Memory B cell (primary cell): ENCODE measurements at places on chromosomes 11 and 22.

- peaks cover 4% of the 10 kb centered on the region for H3K4me1 ChIP-seq
- no peak overlapping the region for H3K4me3 ChIP-seq
- H3K27me3 ChIP-seq = peaks cover 2% of the 10 kb centered on the region
- no peak for DNase-seq
These were observed 30.7 kb downstream of the CLTCL1 start for GRCh38 chr22:19260804-19261203.

GRCh38 chr11:36103933-36104530 lies 160.2 kb downstream of the LDLRAD3 start:
- DNase-seq = no peak
- H3K27ac ChIP-seq = no peak overlapping the region
- H3K36me3 ChIP-seq = no peaks in the 10 kb centered on the region
- no peaks in the 10 kb centered on the region for H3K4me1 ChIP-seq

DNA sequence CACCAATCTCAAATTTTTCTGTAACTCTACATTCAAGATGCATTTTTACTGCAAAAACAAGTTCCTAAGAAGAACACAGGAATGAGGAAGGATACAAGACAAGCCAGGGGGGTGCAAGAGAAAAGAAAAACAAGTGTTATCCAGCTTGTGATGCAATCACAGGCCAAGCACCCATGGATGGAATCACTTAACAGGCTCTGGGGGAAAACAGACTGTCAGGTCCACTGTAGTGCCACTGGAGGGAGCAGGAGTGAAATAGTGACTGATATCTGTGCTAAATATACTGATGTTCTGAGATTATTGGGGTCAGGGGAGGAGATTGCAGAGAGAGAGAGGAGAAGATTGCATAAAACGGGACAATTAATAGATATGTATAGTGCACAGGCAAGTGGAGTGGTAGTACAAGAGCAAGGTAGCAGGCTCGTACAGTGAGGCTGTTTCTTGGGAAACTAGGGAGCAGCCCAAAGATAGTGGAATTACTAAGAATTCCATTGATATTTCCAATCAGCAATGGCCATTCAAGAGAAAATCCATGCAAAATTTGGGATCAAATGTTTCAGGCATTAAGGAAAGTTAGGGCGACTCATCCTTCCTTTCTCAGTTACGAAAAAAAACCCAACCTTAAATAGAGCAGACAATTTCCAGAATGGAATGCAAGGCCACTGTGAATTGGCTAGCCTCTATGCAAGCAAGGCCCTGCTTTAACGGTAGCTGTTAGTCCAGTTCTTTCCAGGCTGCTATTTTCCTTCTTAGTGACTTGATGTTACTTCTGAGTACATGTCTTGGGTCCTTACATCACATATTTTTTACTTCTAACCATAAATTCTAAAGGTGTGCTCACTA lies 52.2 kb upstream of the CEP126 start:
- no peak overlapping the region for H3K27ac ChIP-seq
- peaks cover 3% of the 10 kb centered on the region for H3K36me3 ChIP-seq
- H3K27me3 ChIP-seq = peaks cover 7% of the 10 kb centered on the region
- H3K4me1 ChIP-seq = peaks cover 3% of the 10 kb centered on the region
- H3K4me3 ChIP-seq = no peak overlapping the region

- no peaks in the 10 kb centered on the region for H3K36me3 ChIP-seq
- DNase-seq = no peak
- H3K27me3 ChIP-seq = peaks cover 19% of the 10 kb centered on the region
- no peak overlapping the region for H3K27ac ChIP-seq
- no peak overlapping the region for H3K4me3 ChIP-seq
These were observed 165.1 kb downstream of the CEP164 start for GRCh38 chr11:117492578-117493251.

GRCh38 chr22:36577019-36577418 lies 48.1 kb upstream of the EIF3D start:
- H3K27me3 ChIP-seq = peaks cover 22% of the 10 kb centered on the region
- H3K4me3 ChIP-seq = no peak overlapping the region
- H3K27ac ChIP-seq = no peak overlapping the region
- H3K36me3 ChIP-seq = no peaks in the 10 kb centered on the region
- DNase-seq = no peak
